ENCODE measurements at places on chromosomes 3 and 15. TPM values are rescaled to one million over a fixed set of nuclear protein-coding genes. Genes with fewer than 3 reads are reported as not detected.

PLAAT1 gene
- 10.8 TPM for total RNA-seq

DNA sequence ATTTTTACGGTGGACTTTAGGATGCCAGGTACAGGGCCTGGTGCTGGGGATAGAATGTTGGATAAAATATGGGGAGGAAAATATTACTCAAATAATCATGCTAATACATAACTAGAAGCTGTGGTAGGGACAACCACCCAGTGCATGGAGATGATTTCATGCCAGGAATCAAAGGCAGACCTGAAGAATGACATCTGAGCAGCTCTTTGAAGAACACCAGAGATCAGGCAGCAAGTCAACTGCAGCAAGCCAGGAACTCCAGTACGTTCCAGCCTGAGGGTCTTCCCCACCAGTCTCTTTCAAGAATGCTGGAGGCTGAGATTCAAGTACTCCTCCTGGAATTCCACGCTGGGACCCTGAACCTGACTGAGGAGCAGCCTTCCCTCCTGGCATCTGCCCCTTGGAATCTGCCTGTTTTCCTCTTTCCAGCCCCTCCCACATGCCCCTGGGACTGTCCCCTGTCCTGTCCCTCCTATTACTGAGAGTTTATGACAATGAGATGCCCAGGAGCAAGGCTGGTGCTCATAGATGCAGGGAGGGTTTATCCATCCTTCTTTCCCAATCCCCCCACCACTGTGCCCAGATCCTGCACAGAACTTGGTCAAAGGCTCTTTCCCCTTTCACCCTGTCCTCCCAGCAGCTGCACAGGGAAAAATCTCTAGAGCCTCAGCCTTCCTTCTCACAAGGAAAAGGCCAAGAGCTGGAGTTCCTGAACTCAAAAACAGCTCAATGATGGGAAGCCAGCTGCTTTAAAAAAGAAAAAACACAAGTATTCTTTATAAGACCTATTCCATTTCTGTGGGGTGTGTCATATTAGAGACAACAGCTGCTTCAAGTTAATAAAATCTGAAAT lies 68.0 kb downstream of the PDZRN3 start:
- DNase-seq: no peak

DNA sequence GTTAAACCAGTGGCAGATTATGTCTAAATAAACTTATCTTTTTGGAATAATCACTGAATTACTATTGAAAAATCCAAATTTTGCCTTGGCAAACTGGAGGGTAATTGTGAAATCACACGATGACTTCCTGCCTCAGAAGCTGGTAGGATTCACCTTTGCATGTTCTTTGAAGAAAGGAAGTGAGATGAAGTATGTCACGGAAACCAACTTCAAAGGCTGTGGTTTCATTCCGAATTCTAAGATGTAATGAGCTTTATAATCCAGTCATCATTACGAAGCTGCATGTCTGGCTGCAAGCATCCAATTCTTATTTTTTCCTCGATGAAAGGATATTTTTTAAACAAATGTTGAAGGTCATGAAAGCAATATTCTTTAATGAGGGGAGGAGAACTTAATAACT lies 15.0 kb upstream of the ZBED2 start:
- DNase-seq: no peak

DNA sequence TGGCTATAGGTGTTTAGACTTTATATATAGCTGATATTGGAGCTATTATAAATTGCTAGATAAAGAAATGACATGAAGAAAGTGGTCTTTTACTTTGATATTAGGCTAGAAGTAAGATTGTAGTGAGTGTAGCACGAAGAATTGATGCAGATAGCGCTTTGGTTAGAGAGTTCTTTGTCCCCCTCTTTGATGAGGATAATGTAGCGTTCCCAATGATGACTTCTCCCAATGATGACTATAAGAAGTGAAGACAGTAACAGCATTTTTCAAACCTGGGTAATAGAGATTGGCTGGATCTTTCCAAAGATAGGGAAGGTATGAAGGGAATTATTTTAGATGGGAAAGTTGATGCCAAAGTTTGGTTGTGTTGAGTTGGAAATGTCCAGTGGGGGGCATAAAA lies 4.3 kb downstream of the MINDY2 start:
- no peak for DNase-seq

DNA sequence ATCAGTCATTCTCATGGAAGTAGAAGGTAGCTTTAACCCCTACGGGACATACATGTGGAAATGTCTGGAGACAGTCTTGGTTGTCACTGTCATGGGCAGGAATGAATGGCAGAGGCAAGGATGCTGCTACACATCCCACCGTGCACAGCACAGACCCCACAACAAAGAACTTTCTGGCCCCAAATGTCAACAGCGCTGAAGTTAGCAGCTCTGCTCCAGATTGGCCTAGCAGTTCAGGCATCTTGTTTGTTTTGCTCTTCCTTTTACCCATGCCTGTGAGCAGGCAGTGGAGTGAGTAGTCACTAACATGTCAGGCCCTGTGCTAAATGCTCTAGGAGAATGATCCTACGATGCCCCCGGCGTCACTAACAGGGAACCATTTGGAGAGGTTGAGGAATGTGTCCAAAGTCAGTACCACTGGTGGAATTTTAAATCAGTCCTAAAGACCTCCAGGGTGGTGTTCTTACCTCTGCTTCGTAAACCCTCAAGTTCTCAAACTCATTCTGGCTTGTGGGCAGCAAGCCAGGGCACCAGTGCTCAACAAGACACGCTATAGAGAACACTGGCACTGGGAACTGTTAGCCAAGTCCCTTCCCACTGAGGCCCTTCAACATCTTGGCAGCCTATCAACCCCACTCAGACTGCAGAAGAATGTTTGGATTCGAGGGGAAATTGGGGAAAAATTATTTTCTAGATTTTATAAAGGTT lies 142.2 kb downstream of the FOXP1 start:
- no peak for DNase-seq

ALDH1A2 gene
- 69.0 TPM for total RNA-seq

DGKG gene
- total RNA-seq: 10.8 TPM

GRCh38 chr3:67109651-67110204 lies 111.6 kb downstream of the KBTBD8 start:
- DNase-seq: no peak

GRCh38 chr15:91780387-91780786 lies 73.1 kb upstream of the SLCO3A1 start:
- DNase-seq: no peak

DNA sequence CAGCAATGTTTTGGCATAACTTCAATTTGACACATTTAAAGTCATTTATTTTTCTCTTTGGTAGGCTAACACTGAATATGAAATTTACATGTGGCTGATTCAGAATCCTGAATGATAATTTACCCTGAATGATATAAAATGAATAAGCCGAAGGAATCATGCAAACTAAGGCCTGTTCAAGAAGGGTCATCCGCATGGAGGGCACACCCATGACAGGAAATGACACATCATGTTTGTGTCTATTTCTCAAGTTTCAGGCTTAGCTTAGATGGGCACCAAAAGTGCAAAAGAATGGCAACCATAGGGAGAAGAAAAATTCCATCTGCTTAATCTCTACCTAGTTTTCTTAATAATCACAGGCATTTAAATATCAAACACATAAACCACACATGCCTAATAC lies 141.5 kb downstream of the DUT start:
- DNase-seq: no peak

DNA sequence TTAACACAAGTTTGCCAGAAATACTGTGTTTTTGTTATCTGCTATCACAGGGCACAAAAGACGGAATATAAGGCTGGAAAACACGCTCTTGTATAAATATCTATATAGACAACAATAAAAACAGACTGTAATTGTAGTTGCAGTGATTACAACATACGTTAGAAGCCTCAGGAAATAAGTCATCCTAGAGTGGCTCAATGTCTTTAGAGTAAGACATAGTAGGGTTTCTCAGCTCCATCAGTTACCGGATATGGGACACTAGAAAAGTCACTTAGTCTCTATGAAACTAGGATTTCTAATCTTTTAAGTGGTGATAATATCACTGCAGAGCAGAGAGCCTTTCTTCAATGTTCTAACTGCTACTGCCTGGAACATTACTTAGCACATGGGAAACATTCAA lies 208.8 kb downstream of the STAG1 start:
- DNase-seq: no peak

KLHL40 gene
- 0.09 TPM for total RNA-seq

ARNT2 gene
- total RNA-seq: 9.2 TPM

DNA sequence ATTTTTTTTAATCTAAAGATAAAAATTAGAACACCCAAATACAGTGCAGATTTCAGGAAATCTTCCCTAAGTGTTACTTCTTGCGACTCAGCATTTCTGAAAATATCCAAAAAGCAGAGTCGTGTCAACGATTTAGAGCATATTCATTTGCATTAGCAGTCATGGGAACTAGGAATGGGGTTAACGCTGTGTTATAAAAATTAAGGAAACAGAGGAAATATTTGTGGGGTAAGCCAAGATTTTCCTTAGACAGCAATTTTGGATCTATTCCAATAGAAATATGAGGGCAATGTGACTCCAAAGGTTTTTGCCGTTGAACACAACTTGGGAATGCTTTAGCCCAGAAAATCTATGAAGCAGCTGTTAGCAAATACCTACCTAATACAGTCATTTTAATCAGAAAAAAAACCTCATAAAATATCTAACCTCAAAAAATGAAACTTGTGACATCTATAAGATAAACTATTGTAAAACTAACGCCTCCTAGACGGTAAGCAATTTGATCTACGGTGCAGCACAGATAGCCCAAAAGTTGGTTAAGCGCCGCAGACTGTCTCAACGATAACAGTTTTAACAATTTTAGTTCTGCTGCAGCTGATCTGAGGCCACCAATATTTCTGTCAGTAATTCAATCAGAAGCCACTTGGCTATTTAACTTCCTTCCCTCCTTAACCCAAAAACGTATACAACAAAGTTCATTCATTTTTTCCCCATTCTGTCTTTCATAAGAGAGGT lies 5.8 kb upstream of the ATP11B start:
- no peak for DNase-seq

BRPF1 gene
- 12.0 TPM for total RNA-seq

GRCh38 chr3:194671900-194672808 lies at the start of gene LSG1:
Gene LSG1 (minus strand): TSS chr3:194672191. CDS start chr3:194672162, 29 bp downstream.
- peak; percentile 96 for DNase-seq

- no peak for DNase-seq
Measured at GRCh38 chr3:100978011-100978659, 15.1 kb downstream of the ABI3BP start.

DNA sequence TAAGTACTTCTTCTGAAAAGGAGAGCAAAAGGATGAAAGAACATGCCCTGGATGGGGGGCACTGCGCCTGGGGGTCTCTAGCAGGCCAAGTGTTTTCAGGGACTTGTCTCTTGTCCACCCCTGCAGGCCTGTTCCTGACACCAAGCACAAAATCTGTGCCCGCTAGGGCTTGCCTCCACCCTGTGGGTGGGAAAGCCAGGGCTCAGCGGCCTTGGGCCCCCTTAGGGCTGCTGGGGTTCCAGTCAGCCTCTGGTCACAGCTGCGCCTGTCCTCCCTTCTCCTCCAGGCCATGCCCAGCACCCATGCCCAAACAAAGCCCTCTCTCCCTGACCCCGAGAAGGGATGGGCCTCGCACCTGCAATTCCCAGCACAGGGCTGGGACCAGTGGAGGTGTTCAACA lies 71.1 kb upstream of the TRPM1 start:
- DNase-seq: no peak

APOD gene
- 45.9 TPM for total RNA-seq

CACNA2D2 gene
- 41.8 TPM for total RNA-seq

GRCh38 chr15:57461541-57461940 lies 85.2 kb downstream of the CGNL1 start:
- no peak for DNase-seq

CDC25A gene
- total RNA-seq: 1.0 TPM

RAB5A gene
- 71.3 TPM for total RNA-seq

CHD2 gene
- total RNA-seq: 83.6 TPM

DNA sequence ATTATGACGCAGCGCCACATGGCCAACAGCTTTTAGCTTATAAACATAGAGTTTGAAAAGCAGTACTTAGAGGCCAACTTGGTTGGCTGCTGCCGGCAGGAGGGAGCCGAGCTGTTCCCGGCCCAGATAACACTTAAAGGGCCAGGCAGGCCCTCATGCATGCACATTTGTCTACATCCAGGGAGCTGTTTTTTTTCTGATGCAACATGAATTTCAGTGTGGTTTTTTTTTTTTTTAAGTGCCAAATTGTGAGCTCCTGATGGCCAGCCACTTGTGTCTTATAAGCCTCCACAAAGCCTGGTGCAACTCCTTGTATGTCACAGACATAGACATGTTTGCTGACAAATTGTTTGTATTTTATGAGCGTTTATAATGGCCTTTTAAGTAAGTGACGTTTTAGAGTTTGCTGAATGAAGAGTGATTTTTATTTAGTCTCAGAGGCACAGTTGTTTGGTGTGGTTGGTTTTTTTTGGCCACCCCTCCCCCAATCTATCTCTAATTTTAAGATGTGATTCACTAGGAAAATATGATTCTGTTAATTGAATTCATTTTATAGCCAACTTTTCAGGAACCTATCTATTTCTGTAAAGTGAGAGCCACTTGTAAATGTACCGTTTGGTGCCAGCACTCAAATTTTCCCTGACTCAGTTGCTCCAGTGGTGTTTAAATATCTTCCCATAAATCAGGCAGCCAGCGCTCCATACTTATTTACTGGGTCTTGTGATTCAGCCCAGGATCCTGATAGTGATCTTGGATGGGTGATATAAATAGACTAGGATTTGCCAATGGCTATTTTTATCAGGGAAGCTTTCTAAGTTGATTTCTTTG lies 134.3 kb downstream of the VGLL4 start:
- DNase-seq: peak; percentile 83

DNA sequence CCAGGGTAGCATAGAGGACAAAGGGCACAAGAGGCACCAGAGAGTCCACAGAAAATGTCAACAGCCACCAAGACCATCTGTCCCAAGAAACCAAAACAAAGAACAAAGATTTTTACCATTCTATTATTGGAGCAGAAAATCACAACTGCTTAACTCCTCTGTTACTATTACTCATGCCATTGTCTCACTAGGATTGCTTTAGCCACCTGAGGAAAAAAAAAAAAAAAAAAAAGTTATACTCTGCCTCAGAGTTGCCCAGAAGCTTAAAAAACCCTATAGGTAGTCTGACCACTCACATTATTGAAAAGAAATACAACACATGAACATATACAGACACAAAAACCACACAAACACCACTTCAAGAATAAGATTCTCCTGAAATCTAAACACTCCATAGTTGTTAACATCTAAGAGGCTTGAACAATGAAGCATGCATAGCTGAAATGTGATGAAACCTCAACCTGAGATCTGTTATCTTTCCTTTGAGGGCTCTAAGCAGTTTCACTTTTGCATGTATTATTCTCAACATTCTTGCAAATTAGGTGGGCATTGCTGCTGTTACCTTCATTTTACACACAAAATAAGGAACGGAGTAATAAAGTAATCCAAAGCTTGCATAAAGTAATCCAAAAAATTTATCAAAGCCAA lies 85.4 kb downstream of the IGSF11 start:
- no peak for DNase-seq

CPB1 gene
- total RNA-seq: not detected

GRCh38 chr3:169158379-169158778 lies 505.1 kb downstream of the MECOM start:
- DNase-seq: no peak

DNA sequence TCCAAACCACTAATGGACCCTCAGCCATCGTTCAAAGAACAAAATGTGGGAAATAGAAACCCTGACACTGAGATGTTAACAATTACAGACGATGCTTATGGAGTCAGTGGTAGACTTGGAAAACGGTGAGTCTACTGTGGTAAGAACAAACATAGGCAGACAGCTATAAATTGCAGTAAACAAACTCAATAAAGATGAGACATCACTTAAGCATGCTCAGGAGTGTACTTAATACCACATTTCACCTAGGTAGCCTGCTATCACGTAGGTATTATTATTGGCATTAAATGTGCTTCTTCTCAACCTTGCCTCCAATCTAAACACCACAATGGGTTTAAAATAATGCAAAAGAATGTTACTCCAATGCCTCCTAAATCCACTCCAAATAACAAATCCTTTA lies 2.5 kb downstream of the OSBPL10 start:
- no peak for DNase-seq
